Stimulated activated CD8-positive, alpha-beta memory T cell treated with anti-CD3 and anti-CD28 coated beads, Interleukin-4, amount 100 ng/mL, for 1 hour (primary cell): ENCODE measurements at places on chromosomes 12 and 14.

DNA sequence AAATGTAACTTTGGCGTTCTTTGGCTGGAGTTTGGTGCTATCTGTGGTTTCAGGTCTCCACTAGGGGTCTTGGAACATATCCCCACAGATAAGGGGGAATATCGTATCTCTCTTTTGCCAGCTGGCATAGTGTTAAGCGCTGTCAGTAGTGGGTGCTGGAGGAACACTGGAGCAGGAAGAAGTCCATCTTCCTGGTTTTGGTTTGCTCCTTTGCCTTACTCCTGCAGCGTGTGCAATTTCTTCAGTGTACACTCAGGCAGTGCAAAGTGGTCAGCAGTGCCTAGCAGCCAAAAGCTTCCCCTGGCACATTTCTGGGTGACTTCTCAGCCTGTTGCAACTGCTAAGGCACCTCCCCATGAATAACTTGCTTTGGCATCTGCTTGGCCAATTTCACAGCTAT lies 11.7 kb upstream of the RIPK3 start:
- DNase-seq = no peak

- DNase-seq = no peak
Measured at GRCh38 chr14:23863836-23864235, 89.7 kb upstream of the DHRS4 start.

GRCh38 chr14:68786491-68787091 lies 6.3 kb downstream of the ZFP36L1 start:
- no peak for DNase-seq

GRCh38 chr12:3580094-3580749 lies 89.2 kb downstream of the PRMT8 start:
- no peak for DNase-seq

GRCh38 chr12:63870838-63871237 lies 26.3 kb downstream of the SRGAP1 start:
- no peak for DNase-seq

GRCh38 chr14:52583544-52583943 lies 30.9 kb downstream of the GPR137C start:
- DNase-seq = no peak

- DNase-seq = no peak
Measured at GRCh38 chr12:172732-173161, 41.2 kb downstream of the SLC6A12 start.

DNA sequence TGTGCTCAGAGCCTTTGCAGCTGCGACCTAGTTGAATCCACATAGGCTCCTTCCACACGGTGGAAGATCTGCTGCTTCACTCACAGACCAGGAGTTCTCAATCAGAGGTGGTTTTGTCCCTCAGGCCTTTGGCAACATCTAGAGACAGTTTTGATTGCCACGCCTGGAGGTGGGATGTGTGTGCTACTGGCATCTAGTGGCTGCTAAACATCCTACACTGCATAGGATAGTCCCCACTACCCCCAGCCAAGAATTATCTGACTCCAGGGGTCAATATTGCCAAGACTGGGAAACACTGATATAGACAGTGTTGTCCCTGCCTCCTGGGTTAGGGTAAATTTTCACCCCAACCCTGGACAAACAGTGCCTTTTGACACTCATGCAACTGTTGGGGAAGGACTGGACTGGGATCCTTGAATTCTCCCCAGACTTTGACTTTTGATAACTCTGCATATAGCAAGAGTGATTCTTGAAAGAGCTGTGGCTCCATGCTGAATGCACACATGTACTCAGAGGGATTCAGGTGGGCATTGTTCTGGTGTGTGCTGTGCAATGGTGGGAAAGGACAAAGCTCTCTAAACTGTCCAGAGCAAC lies 39.8 kb downstream of the BAZ2A start:
- no peak for DNase-seq

GRCh38 chr14:65211341-65211987 lies 109.1 kb upstream of the MAX start:
- DNase-seq = no peak

DNA sequence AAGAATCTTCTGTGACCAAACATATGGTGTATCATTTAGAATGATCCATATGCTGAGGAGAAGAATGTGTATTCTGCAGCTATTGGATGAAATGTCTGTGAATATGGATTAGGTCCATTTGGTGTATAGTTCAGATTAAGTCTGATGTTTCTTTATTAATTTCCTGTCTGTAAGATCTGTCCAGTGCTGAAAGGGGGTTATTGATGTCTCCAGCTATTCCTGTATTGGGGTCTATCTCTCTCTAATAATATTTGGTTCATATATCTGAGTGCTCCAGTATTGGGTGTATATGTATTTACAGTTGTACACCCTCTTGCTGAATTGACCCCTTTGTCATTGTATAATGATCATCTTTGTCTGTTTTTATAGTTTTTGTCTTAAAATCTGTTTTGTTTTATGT lies 33.5 kb downstream of the SLC38A2 start:
- DNase-seq = no peak
